Breast epithelium (tissue), 4 donors: ENCODE measurements at places on chromosomes 5 and 9. TPM values are rescaled to one million over a fixed set of nuclear protein-coding genes. Genes with fewer than 3 reads are reported as not detected.

- DNase-seq: no peak
These were observed 153.4 kb downstream of the PIK3R1 start for GRCh38 chr5:68369023-68369359.

- DNase-seq: no peak
These were observed 11.7 kb upstream of the NSMF start for GRCh38 chr9:137470785-137471184.

Gene PCDHB5
- total RNA-seq: 9.8 TPM

DNA sequence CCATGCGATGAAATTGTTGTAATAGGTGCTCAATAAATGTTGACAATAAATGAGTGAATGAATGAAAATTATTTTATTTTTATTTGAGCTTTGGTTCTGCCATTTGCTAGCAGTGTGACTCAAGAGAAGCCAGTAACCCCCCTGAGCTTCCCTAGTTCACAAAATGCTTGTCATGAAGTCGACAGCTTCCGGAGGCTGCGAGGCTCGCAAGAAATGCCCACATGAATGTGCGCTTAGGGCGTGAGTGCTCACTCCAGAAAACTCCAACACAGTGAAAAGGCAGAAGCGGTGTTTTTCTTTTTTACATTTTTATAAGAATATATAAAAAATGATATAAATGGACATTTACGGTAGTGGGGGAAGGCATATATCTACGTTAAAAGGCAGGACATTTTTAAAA, 26.5 kb downstream of the CDKN2A start:
- no peak for DNase-seq

DNA sequence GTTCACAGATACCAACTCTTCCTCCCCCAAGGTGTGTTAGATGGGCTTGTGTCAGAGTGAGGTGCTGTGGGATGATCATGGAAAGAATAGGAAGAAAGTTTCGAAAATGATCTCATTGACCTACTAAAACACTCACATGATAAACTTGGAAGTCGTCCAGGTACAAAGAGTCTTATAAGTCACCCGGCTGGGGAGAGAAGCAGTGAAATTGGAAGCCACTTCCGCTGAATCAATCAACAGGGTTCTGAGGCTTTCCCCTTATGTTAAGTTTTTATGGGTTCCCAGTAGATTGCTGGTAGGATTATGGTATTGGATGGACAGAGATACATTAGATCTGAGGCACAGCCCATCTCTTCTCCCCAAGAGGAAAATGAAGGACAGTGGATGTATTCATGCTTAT, 218.8 kb upstream of the MSX2 start:
- DNase-seq: no peak

Gene PCDHGA6
- 8.5 TPM for total RNA-seq

DNA sequence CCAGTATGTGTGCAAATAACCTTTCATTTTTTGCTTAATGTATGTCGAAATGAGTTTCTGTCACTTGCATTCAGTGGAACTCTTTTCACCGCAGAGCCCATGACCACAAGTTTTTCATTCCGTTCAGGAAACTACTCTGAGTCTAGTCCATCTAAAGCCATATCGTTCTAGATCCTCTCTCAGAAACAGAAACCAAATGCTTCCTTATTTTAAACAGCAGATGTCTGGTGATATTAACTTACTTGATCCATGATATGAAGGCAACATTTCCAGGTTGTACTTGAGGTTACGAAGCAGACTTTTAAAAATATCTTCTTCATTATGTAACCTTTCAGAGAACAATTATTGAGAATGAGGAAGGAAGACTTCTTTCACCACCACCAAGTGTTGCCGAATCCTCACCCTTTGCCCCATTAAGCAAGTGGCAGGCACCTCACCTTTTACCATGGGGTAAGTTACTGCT, 72.4 kb upstream of the GNAQ start:
- DNase-seq: no peak

- DNase-seq: no peak
These were observed 513.2 kb downstream of the SPOCK1 start for GRCh38 chr5:136985785-136986475.

GRCh38 chr5:134127376-134127861, 12.9 kb downstream of the TCF7 start:
- DNase-seq: no peak

- DNase-seq: no peak
These were observed 232.5 kb downstream of the GADD45G start for GRCh38 chr9:89837162-89837933.

DNA sequence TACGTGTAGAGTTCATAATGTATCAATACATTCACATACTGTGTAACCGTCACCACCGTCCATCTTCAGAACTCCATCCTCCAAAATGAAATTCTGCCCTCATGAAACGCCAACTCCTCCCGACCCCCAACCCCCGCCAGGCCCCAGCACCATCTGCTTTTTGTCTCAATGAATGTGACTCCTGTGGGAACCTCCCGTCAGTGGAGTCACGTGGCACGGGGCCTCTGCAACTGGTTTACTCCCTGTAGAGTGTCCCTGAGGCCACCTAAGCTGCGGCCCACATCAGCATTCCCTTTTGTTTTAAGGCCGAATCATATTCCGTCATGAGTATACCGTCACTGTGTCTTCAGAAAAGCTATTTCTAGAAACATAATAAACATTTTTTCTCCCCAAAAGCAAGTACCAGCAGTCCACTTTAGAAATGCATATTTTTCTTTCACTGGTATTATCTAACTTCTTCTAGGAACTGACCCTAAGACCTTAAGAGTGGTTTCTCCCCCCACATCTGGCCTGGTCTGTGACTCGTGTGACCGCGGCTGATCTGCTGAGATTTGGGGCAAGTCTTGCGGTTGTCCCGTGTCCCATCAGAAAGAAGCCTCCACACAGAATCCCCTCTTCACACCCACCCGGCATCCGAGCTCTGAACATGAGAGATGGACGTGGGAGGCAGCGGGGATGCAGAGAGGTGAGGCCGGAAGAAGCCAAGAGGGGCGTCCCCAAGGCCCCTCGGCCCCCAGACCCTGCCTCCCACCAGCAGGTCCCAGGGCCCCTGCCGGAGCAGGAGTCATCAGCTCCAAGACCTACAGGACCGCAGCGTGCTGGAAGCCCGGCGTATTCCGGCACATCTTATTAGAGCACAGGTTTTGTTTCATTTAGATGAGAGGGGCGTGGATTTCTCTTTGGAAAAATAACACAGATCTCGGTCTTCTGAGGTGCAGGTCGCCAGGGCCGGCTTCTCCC, 38.3 kb downstream of the SLC6A3 start:
- DNase-seq: no peak

GRCh38 chr5:24232041-24232440, 412.7 kb downstream of the CDH10 start:
- DNase-seq: no peak

Gene ANKRD31
- total RNA-seq: 0.66 TPM

Gene ZNF883
- total RNA-seq: 2.6 TPM

Gene MARVELD2
- total RNA-seq: 11.1 TPM

Gene PCDHB6
- 2.2 TPM for total RNA-seq

Gene PCDHA10
- total RNA-seq: 0.64 TPM

GRCh38 chr5:96928931-96929708, 6.8 kb upstream of the LNPEP start:
- no peak for DNase-seq

Gene HSD17B3
- total RNA-seq: not detected

Gene AGTPBP1
- total RNA-seq: 20.0 TPM

Gene CMBL
- 9.2 TPM for total RNA-seq

DNA sequence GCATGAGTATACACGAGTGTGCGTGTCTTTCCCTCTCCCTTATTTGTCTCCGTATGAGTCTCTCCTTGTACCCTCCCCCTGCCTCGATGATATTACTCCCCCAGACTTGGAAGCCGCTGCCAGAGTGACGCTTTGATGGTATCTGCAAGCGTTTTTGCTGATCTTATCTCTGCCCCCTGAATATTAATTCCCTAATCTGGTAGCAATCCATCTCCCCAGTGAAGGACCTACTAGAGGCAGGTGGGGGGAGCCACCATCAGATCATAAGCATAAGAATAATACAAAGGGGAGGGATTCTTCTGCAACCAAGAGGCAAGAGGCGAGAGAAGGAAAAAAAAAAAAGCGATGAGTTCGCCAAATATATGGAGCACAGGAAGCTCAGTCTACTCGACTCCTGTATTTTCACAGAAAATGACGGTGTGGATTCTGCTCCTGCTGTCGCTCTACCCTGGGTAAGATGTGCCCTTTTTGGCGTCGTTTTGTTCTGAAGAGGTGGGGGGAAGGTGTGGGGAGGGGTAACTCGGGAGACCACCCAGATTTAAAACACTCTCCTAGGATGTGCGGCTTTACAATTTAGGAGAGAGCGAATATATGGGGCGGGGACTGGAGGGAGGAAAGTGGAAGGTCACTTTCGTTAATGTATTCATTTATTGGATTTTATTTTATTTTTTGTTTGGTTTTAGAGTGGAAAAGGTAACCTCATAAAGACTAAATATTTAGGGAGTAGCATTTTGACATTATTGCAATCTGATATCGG, at the start of gene GABRG2:
Gene GABRG2 (plus strand): TSS at position 119 of the 757 bp plus-strand sequence. CDS start 227 bp downstream, at position 346.
- no peak for DNase-seq

- DNase-seq: no peak
These were observed 283.7 kb downstream of the CSNK1G3 start for GRCh38 chr5:123795688-123796087.

Gene PCDHB9
- 4.6 TPM for total RNA-seq

Gene SPATA24
- 2.2 TPM for total RNA-seq

- DNase-seq: no peak
These were observed 404 bp upstream of the AFAP1L1 start for GRCh38 chr5:149271195-149271715.

DNA sequence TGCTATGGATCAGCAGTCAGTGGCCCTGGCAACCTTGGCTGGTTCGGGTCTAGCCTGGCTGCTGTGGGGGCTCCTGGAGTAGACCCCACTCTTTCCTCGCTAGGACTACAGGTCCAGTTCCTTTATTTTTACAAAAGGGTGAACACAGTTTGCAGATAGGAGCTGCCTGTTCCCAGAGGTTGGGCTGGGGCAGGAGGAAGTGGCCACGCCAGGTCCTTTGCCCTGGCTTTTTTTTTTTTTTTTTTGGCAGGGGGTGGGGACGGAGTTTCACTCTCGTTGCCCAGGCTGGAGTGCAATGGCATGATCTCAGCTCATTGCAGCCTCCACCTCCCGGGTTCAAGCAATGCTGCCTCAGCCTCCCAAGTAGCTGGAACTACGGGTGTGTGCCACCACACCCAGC, 7.9 kb downstream of the SLC2A6 start:
- DNase-seq: no peak

- DNase-seq: no peak
These were observed 162.4 kb downstream of the ESM1 start for GRCh38 chr5:54823006-54823405.

Gene GPR151
- total RNA-seq: not detected

Gene DMRT3
- 0.29 TPM for total RNA-seq
